ENCODE measurements at places on chromosomes 4 and X. TPM values are rescaled to one million over a fixed set of nuclear protein-coding genes. Genes with fewer than 3 reads are reported as not detected.

DNA sequence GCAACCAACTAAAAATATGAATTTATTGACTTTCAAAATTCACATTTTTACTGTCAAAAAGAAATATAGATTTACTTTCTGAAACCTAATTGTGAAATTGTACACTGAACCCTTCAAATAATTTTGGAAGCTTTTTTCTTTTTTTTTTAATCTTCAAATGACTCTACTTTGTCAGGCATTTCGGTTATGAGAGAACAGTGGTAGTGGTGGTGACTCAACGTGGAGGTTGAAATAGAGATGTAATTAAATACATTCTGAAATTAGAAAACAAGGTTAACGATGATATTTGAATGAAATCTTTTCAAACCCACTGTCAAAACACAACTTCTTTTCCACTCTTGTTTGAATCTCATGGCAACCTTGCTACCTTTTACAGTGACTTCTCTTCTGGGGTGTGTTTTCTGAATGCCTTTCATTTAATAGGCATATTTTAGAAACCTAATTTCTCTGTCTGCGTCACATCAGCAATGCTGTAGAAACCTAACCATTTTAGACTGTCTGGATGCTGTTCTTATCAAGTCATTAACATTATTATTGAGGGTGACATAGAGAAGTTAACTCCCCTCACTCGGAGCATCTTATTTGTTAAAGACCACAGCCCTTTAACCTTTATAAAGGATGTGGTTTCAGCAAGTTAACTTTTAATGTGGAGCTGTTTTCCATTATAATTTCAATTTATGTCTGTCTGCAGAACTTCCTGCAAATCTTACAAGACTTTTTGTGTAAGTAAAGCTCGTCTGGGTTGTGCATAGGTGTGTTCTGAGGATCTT, 136.8 kb downstream of the PCDH7 start:
- H3K27ac ChIP-seq: no peak overlapping the region
- no peaks in the 10 kb centered on the region for H3K36me3 ChIP-seq
- no peaks in the 10 kb centered on the region for H3K4me1 ChIP-seq

DNA sequence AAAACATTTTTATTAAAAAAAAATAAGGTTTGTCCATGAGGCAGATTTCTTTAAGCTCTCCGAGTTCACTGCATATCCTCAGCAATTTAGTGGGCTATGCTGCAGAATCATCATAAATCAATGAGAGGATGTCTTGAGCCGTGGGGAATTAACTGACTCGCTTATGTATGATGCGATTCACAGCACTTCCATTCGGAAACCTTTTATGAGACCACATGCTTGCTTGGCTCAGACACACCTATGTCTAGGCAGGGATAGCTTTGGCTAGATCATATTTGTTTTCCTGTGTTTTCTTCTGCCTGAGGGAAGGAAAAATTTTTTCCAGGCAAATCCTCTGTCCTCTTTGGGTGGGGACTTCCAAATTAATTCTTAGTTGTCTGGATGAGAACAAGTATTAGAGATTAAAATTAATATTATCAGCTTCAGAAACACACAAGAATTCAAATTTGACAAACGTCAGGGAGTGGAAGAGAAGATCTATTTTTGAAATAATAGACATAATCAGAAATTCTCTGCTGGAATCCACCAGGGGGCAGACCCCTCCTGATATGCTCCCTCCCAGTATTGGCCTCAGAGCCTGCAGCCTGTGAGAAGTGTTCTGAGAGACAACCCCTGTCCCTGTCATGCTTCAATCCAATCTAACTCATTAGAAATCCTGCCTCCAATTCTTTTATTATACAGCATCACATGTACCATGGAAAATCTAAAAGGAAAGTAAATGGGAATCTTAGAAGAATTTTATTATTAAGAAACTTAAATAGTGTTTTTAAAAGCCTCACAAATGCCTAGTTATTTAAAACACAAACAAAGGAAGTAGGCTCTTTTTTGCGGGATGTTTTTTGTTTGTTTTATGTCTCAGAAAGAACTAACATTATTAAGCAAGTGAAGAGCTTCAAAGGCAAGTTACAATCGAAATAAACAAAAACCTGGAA, 345.1 kb upstream of the TACR3 start:
- no peak overlapping the region for H3K4me3 ChIP-seq
- no peak overlapping the region for H3K27ac ChIP-seq
- no peaks in the 10 kb centered on the region for H3K27me3 ChIP-seq
- no peak for DNase-seq
- H3K4me1 ChIP-seq: no peaks in the 10 kb centered on the region

DNA sequence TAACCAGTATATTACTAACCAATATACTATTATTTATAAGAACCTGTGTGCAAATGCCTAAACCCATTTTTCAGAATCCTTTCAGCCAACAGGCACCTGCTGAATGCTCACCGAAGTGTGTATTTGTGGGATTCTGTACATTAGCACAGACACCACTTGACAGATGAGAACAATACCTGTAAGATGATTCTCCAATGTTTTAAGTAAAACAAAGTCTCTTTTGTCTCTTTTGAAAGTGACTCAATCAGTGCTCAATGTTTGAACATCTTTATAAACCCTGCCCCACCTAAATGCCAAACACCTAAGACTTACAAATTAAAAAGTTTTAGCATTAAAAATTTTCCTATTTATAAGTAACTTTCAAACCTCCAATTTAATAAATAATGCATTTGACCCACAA, 763 bp downstream of the ASB9 start:
- peaks cover 3% of the 10 kb centered on the region for H3K27me3 ChIP-seq
- H3K27ac ChIP-seq: no peak overlapping the region
- no peaks in the 10 kb centered on the region for H3K36me3 ChIP-seq
- no peak for DNase-seq
- H3K4me3 ChIP-seq: peak overlapping the region; percentile 80
- peaks cover 14% of the 10 kb centered on the region for H3K4me1 ChIP-seq

GRCh38 chr4:57442831-57443291, 332.7 kb upstream of the IGFBP7 start:
- peak; percentile 9 for DNase-seq
- H3K4me3 ChIP-seq: no peak overlapping the region
- H3K27me3 ChIP-seq: peaks cover 3% of the 10 kb centered on the region
- H3K36me3 ChIP-seq: no peaks in the 10 kb centered on the region
- H3K27ac ChIP-seq: no peak overlapping the region
- no peaks in the 10 kb centered on the region for H3K4me1 ChIP-seq

DNA sequence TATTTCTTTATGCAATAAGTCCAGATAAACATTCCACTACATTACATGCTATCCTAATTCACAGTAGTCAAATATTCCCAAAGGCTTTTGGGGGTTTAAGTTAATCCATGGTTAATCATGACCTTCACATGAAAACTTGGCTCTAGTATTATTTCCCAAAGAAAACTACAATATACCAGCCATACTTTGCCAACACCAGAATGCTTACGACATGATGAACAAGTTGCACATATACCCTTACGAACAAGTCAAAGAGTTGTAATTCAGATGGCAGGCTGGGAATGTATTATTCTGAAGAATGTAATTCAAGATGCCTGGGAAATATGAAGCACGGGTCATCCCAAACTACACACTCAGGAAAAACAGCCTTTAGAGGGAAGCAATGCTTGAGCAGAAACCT, 499.6 kb downstream of the PPARGC1A start:
- no peak overlapping the region for H3K4me3 ChIP-seq
- no peaks in the 10 kb centered on the region for H3K4me1 ChIP-seq
- H3K27ac ChIP-seq: no peak overlapping the region
- no peaks in the 10 kb centered on the region for H3K27me3 ChIP-seq

The SPP1 gene
- total RNA-seq: 9.0 TPM

DNA sequence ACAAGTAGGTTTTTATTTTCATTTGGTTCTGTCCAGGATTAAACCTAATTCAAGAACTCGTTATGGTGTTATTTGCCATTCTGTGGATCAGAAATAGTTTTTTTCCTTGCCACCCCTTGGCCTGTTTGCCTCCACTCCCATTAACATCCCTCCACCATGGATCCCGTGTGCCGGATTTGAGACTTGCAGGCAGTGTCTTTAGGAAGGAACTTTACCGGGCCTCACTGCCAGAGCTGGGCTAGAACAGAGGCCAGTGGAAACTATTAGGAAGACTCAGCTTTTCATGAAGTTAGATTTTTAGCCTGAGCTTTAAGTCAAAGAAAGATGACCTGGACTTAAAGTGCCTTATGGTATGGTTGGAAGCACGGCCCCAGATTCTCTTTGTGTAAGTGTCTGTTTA, 2.4 kb downstream of the KLHL2 start:
- H3K27ac ChIP-seq: no peak overlapping the region
- peaks cover 55% of the 10 kb centered on the region for H3K4me1 ChIP-seq
- no peak for DNase-seq
- peaks cover 12% of the 10 kb centered on the region for H3K36me3 ChIP-seq

The CACNA1F gene
- not detected for total RNA-seq

The TCP11X2 gene
- total RNA-seq: not detected

DNA sequence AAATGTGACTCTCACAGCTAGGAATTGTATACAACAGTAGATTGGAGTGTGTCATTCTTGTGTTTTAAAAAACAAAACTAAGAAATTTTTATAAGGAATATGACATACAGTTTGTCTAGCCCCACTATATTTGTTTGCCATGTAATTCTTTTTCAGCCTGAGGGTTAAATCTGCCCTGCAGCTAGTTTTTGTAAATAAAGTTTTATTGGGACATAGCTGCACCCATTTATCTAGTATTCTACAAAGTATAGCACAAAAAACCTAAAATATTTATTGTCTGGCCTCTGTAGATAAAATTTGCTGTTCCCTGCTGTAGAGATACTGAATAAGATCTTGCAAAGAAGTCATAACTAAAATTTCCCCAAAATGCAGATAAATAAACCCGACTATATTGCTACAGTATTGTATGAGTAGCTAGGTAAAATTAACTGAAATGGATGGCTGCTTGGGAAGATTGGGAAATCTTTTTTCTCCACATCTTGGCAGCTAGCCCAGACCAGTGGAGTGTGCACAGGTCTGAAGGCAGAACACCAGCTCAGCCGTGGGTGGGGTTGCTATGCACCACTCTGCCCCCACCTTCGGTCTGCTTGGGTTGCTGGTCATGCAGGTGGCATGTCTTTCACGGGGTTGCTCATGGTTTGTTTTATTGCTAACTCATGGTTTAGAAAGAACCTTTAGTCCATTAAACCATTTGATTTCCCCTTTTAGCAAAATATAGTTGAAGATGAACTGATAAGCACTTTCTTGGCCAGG, 127.9 kb downstream of the KLHL8 start:
- peaks cover 33% of the 10 kb centered on the region for H3K4me1 ChIP-seq
- H3K27ac ChIP-seq: peak overlapping the region; percentile 80
- peak; percentile 89 for DNase-seq
- H3K36me3 ChIP-seq: 0 out of 2 replicates have a peak, but pooled peaks cover 3% of the 10 kb centered on the region
